ENCODE measurements at places on chromosomes 2 and 18. TPM values are rescaled to one million over a fixed set of nuclear protein-coding genes. Genes with fewer than 3 reads are reported as not detected.

ST6GAL2 gene
- total RNA-seq: 0.74 TPM

NETO1 gene
- total RNA-seq: not detected

CABYR gene
- 1.2 TPM for total RNA-seq

COL4A4 gene
- total RNA-seq: not detected

LIMS4 gene
- not detected for total RNA-seq

CSRNP3 gene
- not detected for total RNA-seq

TGFA gene
- total RNA-seq: 0.42 TPM

AGXT gene
- not detected for total RNA-seq

SLC30A3 gene
- 0.10 TPM for total RNA-seq

DOCK10 gene
- 222 TPM for total RNA-seq
